ENCODE measurements at places on chromosomes 11 and 22. TPM values are rescaled to one million over a fixed set of nuclear protein-coding genes. Genes with fewer than 3 reads are reported as not detected.

DNA sequence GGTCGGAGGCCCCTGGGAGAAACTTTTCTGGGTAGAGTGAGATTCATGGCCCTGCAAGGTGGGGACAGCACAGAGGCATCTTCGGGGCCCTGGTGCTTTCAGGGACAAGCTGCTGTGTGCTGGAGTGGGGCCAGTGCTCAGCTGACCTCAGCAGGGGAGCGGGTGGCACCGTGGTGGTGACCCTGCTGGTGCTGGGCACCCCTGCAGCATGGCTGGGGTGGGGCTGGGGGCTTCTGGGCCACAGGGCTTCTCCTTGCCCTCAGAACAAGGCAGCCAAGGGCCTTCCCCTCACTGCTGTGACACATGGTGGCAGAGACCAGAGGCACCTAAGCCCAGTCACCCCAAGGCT, 24.9 kb upstream of the GNB1L start:
- no peaks in the 10 kb centered on the region for H3K27me3 ChIP-seq
- no peak for DNase-seq
- no peaks in the 10 kb centered on the region for H3K36me3 ChIP-seq
- H3K4me1 ChIP-seq, result no peaks in the 10 kb centered on the region
- no peak overlapping the region for H3K4me3 ChIP-seq

- no peak for DNase-seq
- H3K27ac ChIP-seq, result no peak overlapping the region
- peaks cover 13% of the 10 kb centered on the region for H3K36me3 ChIP-seq
- no peak overlapping the region for H3K4me3 ChIP-seq
These were observed 7.6 kb downstream of the LRRC51 start for GRCh38 chr11:72088076-72088808.

The OR8G5 gene
- not detected for polyA plus RNA-seq

- H3K27me3 ChIP-seq, result no peaks in the 10 kb centered on the region
- H3K27ac ChIP-seq, result no peak overlapping the region
- no peak for DNase-seq
- H3K4me1 ChIP-seq, result no peaks in the 10 kb centered on the region
- no peak overlapping the region for H3K4me3 ChIP-seq
These were observed 34.6 kb downstream of the APOL5 start for GRCh38 chr22:35752006-35752862.

DNA sequence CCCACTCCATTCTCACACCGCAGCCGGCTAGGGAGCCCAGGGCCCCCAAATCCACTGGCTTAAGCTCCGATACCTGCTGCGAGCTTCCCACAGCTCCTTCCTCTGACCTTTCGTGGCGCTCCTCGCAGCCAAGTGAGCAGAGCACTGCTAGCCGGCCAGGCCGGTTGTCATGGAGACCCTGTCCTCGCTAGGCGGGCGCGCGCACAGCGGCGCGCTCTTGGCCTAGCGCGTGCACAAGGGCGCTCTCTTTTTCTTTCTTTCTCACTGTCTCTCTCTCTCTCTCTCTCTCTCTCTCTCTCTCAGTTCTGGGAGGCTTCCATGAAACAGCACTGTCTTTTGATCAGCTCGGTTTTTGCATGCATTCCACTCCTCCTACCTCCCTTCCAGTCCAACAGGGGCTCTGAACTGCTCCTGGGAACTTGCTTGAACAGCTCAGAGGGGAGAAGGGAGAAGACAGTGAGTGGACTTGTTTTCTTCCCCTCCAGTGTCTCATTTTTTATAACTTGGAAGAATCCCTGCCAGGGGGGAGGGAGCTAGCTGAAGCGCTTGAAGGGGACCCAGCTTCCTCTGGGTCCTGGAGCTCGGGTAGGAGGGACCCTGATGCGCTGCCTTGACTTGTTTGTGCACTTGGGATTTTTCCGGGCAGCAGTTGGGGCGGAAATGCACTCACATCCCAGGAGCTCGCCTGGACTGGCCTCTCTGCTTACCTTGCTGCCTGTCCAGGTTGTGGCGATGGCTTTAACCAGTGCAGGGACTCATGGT, 100.3 kb upstream of the AKIP1 start:
- peak; percentile 82 for DNase-seq
- no peaks in the 10 kb centered on the region for H3K27me3 ChIP-seq
- peak overlapping the region; percentile 76 for H3K27ac ChIP-seq
- no peaks in the 10 kb centered on the region for H3K36me3 ChIP-seq
- H3K4me3 ChIP-seq, result peak overlapping the region; percentile 43
- peaks cover 44% of the 10 kb centered on the region for H3K4me1 ChIP-seq

The CLTCL1 gene
- 1.1 TPM for polyA plus RNA-seq

DNA sequence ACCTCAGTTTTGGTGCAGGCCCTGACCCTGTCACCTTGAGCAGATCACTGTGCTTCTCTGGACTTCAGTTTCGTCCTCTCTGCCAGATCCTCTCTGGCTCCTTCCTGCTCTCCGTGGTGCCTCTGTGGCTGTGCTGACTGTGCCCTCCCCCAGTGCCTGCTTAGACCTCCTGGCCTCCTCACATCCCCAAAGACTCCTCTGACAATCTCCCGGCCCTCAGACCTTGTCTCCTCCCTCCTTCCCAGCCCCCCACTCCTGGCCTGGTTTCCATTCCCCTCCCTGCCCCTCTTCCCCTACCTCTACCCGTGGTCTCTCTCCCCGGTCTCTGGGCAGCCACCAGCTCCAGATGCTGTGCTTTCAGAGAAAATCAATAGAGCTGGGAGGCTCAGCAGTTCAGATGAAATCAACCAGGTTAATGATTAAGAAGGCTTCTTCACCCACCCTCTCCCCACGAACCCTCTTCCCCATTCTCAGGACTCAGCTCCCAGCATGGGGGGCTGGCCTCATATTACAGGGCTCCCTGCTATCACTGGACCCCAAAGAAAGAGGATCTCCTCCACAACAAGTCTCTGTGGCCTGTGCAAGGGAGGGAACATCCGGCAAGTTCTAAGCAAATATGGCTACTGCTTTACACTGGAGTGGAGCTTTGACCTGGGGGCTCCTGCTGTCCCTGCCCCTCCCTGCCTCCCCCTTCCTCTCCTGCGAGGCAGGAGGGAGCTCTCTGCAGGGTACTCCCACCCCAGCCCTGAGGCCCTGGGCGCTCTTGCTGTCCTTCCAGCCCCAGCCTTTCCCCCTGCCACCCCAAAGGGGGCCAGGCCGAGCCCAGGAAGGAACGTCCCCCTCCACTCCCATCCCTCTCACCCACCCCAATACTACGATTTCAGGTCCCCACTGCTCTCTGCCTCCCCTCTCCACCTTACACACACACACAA, 8.5 kb downstream of the BACE1-AS start:
- H3K4me1 ChIP-seq, result no peaks in the 10 kb centered on the region
- peak; percentile 29 for DNase-seq
- no peaks in the 10 kb centered on the region for H3K36me3 ChIP-seq
- H3K27me3 ChIP-seq, result no peaks in the 10 kb centered on the region

The HOATZ gene
- polyA plus RNA-seq, result not detected

The KCNK4 gene
- not detected for polyA plus RNA-seq

DNA sequence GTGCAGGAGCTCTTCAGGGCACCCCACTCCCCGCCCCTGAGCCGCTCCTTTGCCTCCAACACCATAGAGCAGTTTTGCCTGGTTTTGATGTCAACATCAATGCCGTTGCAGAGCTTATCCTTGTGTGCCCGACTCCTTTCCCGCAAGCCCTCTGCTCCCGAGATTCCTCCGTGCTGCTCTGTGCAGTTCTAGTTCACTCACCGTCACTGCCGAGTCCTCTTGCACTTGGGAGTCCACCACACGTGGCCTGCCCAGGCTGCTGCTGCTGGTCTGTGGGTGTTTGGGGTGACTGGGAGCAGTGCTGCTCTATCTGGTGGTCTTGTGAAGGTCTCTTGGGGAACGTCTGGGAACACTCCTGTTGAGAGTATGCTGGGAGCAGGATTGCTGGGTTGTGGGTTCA, 63.8 kb upstream of the ANO1 start:
- no peak overlapping the region for H3K4me3 ChIP-seq
- DNase-seq, result no peak
- H3K4me1 ChIP-seq, result no peaks in the 10 kb centered on the region
- no peak overlapping the region for H3K27ac ChIP-seq
- H3K27me3 ChIP-seq, result peaks cover 4% of the 10 kb centered on the region
- H3K36me3 ChIP-seq, result no peaks in the 10 kb centered on the region

- no peak overlapping the region for H3K27ac ChIP-seq
- no peaks in the 10 kb centered on the region for H3K27me3 ChIP-seq
- H3K4me1 ChIP-seq, result no peaks in the 10 kb centered on the region
- no peaks in the 10 kb centered on the region for H3K36me3 ChIP-seq
These were observed 295.9 kb upstream of the ANO5 start for GRCh38 chr11:21896746-21897602.

The SLCO2B1 gene
- 141 TPM for polyA plus RNA-seq

The SLC22A9 gene
- not detected for polyA plus RNA-seq

GRCh38 chr11:110327508-110327907, 31.1 kb upstream of the RDX start:
- H3K27ac ChIP-seq, result no peak overlapping the region
- H3K36me3 ChIP-seq, result no peaks in the 10 kb centered on the region
- DNase-seq, result no peak
- no peaks in the 10 kb centered on the region for H3K4me1 ChIP-seq
- H3K27me3 ChIP-seq, result no peaks in the 10 kb centered on the region

DNA sequence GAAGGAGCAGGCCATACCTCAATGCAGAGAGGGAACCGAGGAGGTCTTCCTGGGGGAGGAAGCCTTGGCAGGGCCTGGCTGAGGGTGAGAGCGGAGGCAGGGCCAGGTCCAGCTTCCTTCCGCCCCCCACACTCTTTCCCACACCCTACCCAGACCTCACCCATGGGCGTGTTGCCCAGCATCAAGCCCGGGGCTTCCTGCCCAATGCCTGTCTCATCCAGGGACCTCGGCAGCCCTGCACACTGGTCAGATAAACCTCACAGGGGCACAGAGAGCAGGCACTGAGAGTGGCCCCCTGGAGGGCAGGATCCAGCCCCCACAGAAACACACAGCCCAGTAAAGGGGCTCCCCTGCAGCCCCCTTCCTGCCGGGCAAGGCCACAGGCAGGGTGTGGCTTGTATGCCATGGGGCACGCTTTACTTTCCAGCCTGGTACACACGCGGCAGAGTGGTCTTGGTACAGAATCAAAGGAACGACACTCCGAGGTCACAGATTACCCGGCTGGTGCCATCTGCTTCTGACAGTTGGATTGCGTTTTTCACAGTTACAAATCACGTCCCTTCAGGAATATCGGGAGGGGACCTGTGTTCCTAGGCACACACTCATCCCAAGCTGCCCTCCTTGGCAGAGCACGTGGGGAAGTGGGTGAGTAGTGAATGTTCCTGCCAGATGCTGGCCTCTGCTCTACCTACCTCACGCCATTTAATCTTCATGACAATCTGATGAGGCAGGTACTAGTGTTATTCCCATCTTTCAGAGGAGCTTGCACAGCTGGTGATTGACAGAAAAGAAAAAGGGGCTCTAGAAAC, 20.0 kb upstream of the CD5 start:
- no peaks in the 10 kb centered on the region for H3K36me3 ChIP-seq
- no peak overlapping the region for H3K4me3 ChIP-seq
- peak overlapping the region; percentile 79 for H3K27ac ChIP-seq
- DNase-seq, result no peak
- H3K27me3 ChIP-seq, result no peaks in the 10 kb centered on the region
- no peaks in the 10 kb centered on the region for H3K4me1 ChIP-seq

The UCP3 gene
- 0.84 TPM for polyA plus RNA-seq

The TMPRSS4 gene
- 29.3 TPM for polyA plus RNA-seq

GRCh38 chr22:36015155-36015810, 13.3 kb downstream of the RBFOX2 start:
- no peak overlapping the region for H3K4me3 ChIP-seq
- H3K27me3 ChIP-seq, result no peaks in the 10 kb centered on the region
- no peaks in the 10 kb centered on the region for H3K36me3 ChIP-seq
- H3K27ac ChIP-seq, result no peak overlapping the region
- DNase-seq, result no peak

GRCh38 chr11:113131036-113131775, 170.0 kb downstream of the NCAM1 start:
- no peak overlapping the region for H3K4me3 ChIP-seq
- H3K27ac ChIP-seq, result no peak overlapping the region
- H3K27me3 ChIP-seq, result no peaks in the 10 kb centered on the region
- H3K36me3 ChIP-seq, result no peaks in the 10 kb centered on the region
- no peaks in the 10 kb centered on the region for H3K4me1 ChIP-seq
- no peak for DNase-seq

The GGT1 gene
- polyA plus RNA-seq, result 581 TPM

GRCh38 chr11:130671801-130672700, 223.6 kb downstream of the ADAMTS15 start:
- no peak overlapping the region for H3K4me3 ChIP-seq
- no peaks in the 10 kb centered on the region for H3K36me3 ChIP-seq
- DNase-seq, result peak; percentile 51
- no peaks in the 10 kb centered on the region for H3K27me3 ChIP-seq
- peak overlapping the region; percentile 34 for H3K27ac ChIP-seq

The PNPLA2 gene
- 190 TPM for polyA plus RNA-seq

GRCh38 chr11:27124514-27125264, 84.1 kb downstream of the BBOX1 start:
- H3K27ac ChIP-seq, result no peak overlapping the region
- peak; percentile 8 for DNase-seq
- H3K4me1 ChIP-seq, result no peaks in the 10 kb centered on the region
- no peak overlapping the region for H3K4me3 ChIP-seq

GRCh38 chr11:95999711-96000406, 76.0 kb upstream of the MTMR2 start:
- no peaks in the 10 kb centered on the region for H3K36me3 ChIP-seq
- H3K4me1 ChIP-seq, result peaks cover 3% of the 10 kb centered on the region
- no peak overlapping the region for H3K4me3 ChIP-seq
- H3K27ac ChIP-seq, result no peak overlapping the region
- H3K27me3 ChIP-seq, result no peaks in the 10 kb centered on the region

The JAML gene
- polyA plus RNA-seq, result 33.9 TPM

GRCh38 chr11:74453373-74453975, 13.9 kb downstream of the KCNE3 start:
- no peak overlapping the region for H3K4me3 ChIP-seq
- no peaks in the 10 kb centered on the region for H3K4me1 ChIP-seq
- H3K27me3 ChIP-seq, result no peaks in the 10 kb centered on the region
- peak; percentile 78 for DNase-seq

DNA sequence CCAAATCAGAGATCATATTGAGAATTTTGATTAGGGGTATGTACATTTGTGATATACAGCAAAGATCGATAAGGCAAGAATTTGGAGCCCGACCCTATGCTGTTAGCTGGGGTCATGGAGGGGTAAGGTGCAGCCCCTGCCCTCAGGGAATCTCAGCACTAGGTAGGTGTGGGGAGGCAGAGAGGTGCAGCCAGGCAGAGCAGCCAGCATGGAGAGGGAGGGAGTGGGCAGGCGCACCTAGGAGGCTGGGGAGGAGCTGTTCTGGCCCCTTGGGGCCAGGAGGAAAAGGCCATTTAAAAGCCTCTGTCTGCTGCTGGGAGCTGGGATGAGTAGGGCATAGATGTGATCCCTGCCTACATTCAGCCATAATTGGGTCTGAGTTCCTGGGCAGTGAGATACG, 293.0 kb downstream of the TBC1D22A start:
- DNase-seq, result no peak
- no peaks in the 10 kb centered on the region for H3K4me1 ChIP-seq
- H3K36me3 ChIP-seq, result peaks cover 5% of the 10 kb centered on the region
- H3K27me3 ChIP-seq, result no peaks in the 10 kb centered on the region
- no peak overlapping the region for H3K4me3 ChIP-seq

DNA sequence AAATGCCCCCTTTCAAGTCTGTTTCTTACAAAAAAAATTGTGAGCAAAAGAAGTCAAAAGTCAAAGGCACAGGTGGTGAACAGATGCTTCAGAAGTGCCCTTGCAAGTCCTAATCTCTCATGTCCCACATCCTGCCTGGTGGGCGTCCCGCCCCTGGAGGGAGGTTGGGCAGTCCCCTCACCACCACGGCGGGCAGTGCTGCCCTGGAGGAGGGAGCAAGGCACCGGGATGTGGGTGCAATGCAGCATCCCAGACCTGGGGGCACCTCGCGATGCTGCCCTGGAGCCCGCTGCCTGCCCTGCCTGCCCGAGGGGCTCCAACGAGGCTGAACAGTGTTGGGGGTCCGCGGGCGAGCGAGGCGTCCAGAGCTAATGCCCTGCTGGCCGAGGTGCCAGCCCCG, 15.9 kb downstream of the MRGPRG start:
- H3K27ac ChIP-seq, result no peak overlapping the region
- H3K27me3 ChIP-seq, result peaks cover 26% of the 10 kb centered on the region
- DNase-seq, result no peak
- H3K4me3 ChIP-seq, result no peak overlapping the region

Data from small intestine (tissue), 16 donors.